Cortex of kidney (tissue), 1 donor: ENCODE measurements at places on chromosomes 7 and 10.

GRCh38 chr7:81674431-81674830, 95.4 kb downstream of the HGF start:
- no peak for DNase-seq

GRCh38 chr7:45681596-45682357, 107.6 kb downstream of the ADCY1 start:
- DNase-seq, result no peak

DNA sequence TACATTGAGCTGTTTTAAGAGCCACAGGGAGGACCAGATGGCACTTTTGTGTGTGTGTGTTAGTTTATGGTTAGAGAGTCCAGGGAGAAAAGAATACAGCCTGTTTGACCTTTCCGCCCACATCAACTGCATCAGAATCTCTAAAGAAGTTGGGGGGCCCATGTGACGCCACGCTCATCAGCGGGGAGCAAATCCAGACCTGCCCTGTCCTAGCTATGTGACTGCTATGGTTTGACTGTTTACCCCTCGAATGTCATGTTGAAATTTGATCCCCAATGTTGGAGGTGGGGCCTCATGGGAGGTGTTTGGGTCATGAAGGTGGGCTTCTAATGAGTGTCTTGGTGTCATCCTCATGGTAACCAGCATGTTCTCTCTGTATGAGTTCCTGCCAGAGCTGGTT, 128.0 kb downstream of the ADRA2A start:
- no peak for DNase-seq

DNA sequence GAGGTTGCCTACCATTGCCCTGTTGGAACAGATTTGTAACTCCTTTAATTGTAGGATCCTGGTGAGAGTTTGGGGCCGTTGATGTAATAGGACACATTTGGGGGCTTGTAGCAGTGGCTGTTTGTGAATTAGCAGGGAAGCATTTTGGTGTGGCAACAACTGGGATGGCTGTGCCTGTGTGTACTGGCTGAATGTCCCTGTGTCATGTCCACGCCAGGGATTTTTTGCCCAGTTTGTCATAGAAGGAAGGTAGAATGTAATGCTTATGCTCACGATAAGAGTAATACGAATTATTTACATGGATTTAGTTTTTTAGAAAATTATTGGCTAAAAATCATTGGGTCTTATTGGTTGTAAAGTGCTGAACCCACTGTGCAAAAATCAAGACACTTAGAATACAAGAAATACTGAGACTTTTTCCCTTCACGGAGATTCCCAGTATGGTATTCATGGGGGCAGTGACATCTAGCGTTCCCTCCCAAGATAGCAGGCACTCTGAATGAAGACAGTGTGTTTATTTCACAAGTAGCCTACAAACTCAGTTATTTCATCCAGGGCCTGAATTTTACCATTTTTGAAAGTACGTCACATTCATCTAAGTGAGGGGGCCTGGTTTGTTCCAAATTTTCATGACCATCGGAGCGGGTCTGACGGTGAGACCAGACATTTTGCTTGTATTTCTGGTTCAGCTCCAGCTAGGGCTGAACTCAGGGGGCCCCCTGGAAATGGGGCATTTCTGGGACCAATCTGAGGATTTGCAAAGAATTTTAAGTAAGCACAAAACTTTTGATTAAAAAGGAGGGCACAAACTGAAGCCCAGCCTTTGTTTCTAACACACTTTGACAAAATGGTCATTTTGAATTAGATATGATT, 74.7 kb downstream of the CACNB2 start:
- DNase-seq, result no peak

- DNase-seq, result no peak
These were observed 298.9 kb downstream of the ELMO1 start for GRCh38 chr7:37149773-37150124.

- DNase-seq, result no peak
These were observed 13.1 kb upstream of the SAMD9L start for GRCh38 chr7:93161181-93161762.

DNA sequence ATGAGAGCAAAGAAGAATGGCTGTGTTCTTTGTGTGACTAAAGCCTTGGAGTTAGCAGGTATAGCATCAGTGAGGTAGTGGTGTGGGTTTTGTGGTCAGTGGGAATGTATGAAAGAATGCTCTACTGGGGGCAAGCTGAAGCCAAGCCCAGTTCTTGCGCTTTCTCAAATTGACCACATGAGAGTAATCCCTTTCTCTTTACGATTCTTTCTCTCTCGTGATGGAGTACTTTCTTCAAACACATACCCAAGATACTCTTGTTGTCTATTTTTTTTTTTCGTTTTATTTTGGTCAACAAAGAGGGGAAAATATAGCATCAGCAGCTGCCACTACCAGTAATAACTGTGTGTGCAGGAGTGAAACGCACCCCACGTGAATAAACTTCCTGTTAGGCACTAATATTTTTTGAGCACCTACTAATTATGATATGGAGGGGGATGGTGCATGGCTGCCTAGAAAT, 8.4 kb upstream of the PANK1 start:
- DNase-seq, result no peak

DNA sequence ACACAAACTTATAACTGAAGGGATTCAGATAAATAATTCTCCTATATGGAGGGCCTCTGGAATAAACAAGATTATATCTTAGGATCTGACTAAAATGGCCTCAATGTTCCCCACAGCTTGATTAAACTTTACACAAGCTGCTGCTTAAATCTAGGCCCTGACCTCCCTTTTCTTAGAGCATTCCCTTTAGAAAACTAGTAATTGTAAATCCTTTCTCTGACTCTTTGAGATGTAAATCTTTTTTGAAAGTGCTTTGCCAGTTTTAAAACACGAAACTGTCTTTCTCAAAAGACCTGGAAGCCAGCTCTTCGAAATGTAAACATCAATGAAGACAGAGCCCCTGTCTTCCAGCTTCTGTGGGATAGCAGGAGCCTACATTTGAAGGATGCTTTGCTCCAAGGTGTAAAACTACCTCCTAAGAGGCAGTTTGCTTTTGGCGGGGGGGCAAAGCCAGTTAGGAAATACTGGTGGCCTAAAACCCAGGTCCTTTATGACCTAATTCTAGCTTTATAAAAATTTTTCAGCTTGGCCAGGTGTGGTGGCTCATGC, 758.7 kb downstream of the CNTNAP2 start:
- no peak for DNase-seq

DNA sequence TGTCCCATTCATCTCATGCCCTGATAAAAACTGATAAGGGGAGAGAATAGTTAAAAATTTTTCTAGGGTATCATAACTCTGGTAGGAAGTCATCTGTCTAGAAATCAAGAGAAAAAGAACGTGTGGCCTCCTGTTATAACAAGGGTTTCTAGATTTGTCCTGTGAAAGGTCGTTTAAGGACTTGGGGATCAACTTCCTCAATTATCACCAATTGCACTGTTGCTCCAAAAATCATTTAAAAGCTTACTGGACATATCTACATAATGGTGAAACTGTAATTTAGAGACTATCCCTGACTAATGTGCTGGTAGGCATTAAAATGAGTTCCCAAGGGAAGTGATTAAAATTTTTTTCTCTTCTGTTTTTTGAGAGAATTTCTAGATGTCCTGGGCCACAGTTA, 58.2 kb downstream of the GPR141 start:
- DNase-seq, result no peak

- DNase-seq, result no peak
These were observed 12.3 kb downstream of the KCTD7 start for GRCh38 chr7:66640802-66641525.

- no peak for DNase-seq
These were observed 3.9 kb upstream of the PURB start for GRCh38 chr7:44889086-44889781.

DNA sequence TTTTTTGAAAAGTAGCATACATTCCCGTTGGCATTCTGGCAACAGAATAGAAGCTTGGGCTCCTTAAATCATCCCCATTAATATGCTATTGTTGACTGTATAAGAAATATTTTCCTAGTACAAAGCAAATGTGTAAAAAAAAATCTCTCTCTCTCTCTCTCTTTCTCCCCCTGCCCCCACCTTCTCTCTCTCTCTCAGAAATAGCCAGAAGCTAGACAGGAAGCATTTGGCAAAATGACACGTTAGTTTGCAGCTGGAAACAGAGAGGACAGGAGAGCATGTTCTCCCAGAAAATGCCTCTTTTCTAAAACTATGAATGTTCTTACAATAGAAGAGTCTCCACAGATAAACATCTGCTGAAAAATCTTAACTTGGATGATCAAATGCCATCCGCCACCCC, 59.6 kb upstream of the AKR1E2 start:
- no peak for DNase-seq

DNA sequence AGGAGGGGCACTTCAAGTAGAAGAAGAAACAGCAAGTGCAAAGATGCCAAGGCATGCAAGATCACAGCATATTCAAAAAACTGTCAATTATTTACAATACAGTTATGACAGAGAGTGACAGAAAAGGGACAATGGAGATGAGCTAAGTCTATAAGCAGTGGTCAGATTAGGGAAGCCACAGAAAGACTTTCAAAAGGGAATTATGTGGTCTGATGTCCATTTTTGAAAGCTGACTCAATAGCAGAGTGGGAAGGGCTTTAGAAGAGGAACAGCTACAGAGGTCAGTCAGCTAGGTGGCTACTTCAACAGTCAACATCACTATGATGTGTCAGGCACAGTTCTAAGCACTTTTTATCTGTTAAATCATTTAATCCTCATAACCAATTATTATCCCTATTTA, 45.2 kb upstream of the SPOCK2 start:
- no peak for DNase-seq

DNA sequence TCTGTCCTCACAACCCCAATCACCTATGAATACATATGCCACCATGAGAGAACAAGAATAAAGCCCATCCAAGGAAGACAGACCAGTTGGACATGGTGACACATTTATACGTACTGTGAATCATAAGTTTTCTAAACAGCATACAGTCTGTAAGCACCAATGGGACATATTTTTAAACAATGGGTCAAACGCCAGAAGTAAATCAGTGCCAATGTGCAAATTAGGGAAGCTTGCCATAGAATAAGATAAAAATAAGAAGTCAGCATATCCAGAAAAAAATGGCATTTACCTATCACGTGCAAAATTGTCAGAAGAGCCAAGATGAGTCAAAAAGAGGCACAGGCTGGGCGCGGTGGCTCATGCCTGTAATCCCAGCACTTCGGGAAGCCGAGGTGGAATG, 910.4 kb downstream of the SORCS1 start:
- no peak for DNase-seq

DNA sequence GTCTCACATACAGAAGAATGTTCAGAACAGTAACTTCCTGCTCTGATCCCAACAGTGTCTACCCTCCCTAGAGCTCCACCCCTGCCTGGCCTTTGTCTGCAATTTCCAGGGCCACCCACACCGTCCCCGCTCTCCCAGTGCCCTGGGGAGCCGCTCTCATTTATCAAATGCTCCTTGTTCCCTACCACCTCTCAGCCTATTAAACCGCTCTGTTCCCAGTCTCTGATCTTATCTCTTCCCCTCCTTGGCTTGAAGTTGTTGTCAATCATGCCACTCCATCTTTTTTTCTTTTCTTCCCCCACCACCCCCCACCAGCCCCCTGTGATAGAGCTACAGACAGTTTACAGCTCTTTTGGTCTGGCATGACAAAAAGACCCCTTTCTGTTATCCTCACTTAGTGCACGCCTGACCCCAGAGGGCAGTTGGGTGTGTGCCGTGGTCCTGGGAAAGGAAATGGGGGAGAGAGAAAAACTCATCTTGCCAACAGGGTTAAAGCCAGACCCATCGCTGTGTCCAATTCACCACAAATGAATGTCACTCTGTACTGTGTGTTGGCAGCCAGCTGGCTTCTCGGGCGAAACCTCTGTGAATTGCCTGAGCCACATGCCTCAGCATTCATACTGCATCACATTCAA, 28.8 kb upstream of the HECTD2 start:
- DNase-seq, result no peak
